ENCODE measurements at places on chromosomes 4 and X.

GRCh38 chr4:140153419-140153717, 616 bp downstream of the MAML3 start:
- DNase-seq: no peak

DNA sequence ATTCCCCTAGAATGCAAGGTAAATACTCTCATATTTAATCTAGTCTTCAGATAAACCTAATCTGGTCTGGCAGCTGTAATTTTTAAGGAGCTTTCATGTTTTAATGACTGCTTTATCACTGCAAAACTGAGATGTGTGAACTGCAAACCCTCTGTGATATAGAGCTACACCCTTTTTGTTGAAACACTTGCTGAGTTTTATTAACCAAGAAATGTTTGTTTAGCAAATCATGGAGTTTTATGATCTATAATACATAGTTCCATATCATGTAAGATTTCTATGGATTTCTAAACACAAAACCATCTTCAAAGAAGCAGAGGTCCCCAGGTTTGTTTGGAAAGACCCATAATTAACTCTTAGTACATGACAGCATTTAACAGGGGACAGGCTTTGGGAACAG, 126.4 kb downstream of the BTC start:
- no peak for DNase-seq

- DNase-seq: peak; percentile 32
Measured at GRCh38 chr4:102344520-102344953, 745 bp downstream of the SLC39A8 start.

DNA sequence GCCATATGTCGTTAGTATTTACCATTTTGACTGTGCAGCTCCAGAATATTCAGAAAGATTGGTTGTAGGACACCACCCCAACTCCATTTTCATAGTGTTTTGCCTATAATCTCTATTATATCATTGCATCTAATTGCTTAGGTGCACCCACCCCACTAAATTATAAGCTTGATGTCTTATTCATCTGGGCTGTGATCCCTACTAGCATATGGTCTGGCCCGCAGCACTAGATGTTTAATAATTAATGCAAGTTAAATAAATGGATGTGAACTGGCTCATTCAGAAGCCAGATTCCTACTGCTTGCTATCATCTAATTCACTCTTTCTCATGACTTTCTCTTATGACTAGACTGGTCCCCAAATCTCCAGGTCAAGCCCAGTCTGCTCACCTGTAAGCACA, 143.5 kb downstream of the RELL1 start:
- DNase-seq: no peak

- DNase-seq: no peak
Measured at GRCh38 chr4:41452484-41453225, 85.3 kb upstream of the LIMCH1 start.

DNA sequence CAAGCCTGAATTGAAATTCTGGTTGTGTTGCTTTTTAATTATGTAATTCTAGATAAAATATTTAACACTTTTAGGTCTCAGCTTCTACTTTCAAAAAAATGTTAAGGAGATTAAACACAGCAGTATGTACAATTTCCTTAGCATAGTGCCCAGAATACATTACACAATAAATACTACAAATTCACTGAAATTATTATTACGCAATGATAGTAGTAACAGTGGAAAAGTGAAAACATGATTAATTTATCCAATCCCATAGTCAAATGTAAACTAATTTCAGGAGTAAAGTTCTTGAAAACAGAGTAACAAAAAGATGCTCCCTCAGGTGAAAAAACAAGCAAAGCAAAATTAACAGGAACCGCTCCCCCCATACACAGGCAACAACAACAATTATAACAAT, 1915.4 kb downstream of the STIM2 start:
- no peak for DNase-seq

GRCh38 chr4:81356621-81357020, 115.1 kb downstream of the RASGEF1B start:
- DNase-seq: no peak

DNA sequence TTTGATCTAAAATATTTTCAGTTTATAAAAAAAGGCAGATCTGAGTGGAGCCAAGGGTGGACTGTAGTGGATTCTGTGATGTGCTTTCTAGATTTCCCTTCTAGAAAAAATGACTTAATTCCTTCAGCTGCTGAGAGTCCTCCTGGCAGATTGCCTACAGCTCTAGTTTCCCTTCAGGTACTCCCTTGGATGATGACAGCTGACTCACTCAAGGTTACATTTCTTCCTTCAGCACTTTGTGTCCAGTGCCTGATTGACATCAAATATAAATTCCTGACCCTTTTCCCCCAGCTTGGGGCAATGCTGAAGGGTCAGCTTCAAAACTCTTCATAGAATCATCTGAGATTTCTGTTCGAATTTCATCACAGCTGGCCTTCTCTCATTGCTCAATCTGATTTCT, 161.7 kb downstream of the EMCN start:
- DNase-seq: no peak

DNA sequence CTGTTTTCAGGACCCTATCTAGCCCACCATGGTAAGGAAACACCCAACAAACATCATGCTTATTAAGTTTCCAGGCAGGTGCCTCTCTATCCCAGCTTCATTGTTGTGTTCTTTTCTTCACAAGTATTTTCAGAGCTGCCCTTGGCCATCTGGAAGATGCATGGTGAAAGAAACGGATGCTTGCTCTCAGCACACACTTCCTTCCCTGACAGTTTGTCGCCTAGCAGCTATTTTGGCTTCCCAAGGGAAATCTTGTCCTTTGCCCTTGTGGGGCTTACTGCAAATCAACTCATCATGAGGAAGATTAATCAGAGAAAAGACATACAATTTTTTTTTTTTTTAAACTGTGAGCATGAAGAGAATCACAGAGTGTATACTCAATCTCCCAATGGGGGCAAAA, 128.8 kb downstream of the ASMT start:
- DNase-seq: no peak

DNA sequence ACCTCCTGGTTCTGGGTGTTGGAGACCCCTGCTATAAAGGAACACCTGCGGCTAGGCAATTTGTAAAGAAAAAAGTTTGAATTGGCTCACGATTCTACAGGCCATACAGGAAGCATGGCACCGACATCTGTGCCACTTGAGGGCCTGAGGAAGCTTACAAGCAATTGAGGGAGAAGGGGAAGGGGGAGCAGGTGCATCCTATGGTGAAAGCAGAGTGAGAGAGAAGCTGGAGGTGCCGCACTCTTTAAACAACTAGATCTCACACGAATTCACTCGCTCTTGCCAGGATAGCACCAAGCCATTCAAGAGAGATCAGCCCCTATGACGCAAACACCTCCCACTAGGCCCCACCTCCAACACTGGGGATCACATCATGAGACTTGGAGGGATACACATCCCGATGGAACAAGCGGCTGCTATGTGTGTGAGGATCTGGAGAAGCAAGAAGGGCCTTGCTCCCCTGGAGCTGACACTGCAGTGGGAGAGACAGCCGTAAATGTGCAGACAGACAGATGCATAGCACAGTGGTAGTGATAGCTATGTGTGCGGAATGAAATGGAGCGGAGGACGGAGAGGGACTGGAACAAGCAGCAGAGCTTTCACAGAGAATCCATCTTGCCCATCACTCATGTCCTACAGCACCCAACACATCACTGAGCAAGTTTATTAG, 60.7 kb upstream of the HELT start:
- DNase-seq: no peak

GRCh38 chr4:152961773-152962115, 25.6 kb downstream of the FHDC1 start:
- no peak for DNase-seq

DNA sequence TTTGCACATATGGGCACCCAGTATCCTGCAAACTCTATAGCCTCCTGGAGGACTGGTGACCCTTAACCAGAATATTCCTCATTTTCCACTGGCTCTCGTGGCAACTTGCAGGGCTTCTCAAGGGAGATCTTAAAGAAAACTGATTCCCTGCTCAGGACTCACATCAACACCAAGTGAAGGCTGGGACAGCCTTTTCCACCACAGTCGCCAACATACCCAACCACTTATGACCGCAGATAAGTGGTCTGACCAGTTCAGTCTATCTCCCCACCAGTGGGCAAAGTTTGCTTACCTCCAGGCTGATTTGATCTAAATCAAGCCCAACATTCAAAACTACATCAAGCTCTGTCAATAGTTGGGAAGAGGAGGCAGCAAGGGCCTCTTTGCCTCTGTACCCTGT, 289.3 kb upstream of the GATB start:
- DNase-seq: no peak

DNA sequence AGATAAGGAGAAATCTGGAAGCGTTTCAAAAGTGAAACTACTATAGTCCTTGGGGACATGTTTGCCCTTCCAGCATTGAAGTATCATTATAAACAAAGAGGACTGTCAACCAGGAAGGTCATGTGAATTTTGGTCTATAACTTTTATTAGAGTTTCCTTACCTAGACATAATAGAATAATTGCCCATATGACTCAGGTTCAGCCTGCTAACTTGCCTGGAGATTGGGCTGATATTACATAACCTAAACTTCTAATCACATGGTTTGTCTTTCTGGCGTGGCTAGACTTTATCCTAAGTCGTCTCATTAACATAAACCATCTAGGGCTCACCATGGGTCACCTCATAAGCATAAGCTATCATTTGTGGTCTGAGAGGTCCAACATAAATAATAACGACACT, 775.9 kb downstream of the CENPC start:
- no peak for DNase-seq

DNA sequence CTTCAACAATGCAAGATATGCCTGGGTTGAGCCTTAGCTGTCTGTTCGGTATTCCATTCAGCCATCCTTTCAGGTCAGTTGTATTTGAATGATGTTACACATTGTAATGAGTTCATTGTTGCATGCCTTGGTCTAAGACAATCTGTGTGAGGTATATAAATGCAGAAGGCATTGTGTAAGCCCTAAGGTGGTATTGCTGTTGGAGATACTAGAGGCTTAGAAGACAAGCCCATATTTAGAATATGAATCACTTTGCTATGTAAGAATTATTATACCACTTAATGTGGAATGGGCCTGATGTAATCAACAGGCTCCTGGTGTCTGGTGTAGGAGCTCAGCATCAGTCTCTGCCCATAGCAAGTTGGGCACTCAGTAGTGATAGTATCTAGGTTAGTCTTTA, 473.4 kb upstream of the GNPDA2 start:
- no peak for DNase-seq

GRCh38 chr4:143189528-143189927, 4.8 kb downstream of the USP38 start:
- no peak for DNase-seq

GRCh38 chr4:76556452-76556851, 121.4 kb downstream of the SHROOM3 start:
- no peak for DNase-seq

GRCh38 chrX:155857561-155857960, 23.6 kb upstream of the VAMP7 start:
- DNase-seq: no peak

- no peak for DNase-seq
Measured at GRCh38 chrX:54248309-54248708, 65.3 kb upstream of the FAM120C start.

- DNase-seq: no peak
Measured at GRCh38 chr4:94913316-94913715, 155.6 kb downstream of the BMPR1B start.

DNA sequence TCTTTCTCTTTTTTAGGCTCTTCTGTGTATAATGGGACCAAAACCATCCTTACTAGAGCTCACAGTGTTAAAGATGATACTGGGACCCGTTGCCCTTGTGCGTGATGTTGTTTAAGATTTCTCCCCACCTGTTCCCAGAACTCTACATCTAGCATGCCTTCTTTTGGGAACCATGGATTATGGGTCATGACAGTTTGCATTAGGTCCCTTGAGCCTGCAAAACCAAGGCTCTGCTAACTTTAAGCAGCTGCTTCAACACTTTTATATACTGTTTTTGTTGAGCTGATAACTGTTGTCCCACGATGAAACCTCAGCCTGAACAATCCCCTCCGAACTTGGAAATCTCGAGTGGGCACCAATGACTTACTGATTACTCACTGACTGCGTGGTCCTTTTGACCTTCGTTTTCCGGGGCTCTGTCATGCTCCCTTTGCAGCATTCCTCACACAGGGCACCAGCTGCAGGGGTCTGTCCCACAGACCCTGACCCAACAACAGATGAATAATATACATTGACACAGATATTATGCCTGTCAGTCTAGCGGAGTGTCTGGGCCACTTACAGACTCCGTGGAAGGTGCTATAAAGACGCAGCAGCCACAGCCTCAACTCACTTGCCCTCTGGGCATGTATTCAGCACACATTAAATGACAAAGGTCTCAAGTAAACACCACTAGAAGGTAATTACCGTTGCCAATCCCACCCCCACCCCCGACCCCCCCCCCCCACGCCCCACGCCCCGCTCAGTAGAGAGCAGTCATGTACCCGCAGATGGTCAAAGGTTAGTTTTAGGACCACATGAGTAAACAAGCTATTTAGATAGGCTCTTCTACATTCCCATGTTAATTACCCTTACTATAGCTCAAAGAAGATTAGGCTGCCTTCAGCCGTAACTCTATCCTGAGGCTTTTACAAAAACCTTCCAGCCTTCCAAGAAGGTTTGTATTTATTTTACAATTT, 162.0 kb upstream of the WDFY3 start:
- DNase-seq: no peak

DNA sequence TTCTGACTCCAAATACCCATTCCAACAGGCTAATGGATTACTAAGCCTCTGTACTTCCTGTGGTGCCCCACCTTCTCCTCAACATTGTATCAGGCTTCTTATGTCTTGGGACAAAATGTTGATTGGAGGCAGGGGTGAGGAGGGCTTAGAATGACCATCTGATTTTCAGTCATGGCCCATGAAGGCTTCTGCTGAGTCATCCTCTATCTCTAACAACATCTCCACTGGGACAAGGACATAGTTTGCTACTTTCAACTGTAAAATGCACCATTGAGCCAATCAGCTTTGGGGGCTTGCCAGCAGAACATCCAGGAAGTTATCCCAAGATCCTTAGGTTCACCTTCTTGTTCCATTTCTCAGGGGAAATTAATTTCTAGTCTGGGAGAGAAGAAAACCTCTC, 29.5 kb downstream of the MAGEB17 start:
- no peak for DNase-seq

- no peak for DNase-seq
Measured at GRCh38 chr4:6526671-6527091, 48.3 kb upstream of the MAN2B2 start.

DNA sequence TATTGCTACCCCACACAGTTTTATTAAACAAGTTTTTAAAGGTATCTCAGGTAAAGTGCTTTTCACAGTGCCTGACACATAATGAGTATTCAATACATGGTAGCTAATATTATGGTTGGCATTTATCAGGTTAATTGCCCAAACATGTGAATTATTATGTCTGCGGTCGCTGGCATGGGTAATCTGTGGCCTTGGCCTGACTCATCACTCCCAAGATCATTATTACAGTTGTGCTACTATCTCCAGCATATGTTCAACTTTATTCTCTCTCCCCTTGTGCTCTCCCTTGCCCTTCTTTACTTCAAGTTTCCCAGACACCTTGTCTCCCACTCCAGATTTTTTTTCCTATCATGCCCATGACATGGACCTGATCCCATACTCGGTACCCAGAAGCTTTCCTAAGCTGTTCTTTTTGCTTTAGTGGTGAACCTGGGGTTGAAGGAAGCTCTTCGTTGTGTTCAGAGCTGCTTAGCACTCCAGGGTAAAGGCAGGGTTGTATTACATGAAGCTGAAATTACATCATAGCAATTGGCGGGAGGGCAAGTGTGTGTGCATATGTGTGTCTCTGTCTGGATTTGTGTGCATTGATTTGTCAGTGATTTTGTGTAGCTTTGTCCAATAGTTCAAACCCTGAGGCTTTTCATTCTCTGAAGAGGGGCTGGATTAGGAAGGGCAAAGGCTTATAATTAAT, 176.5 kb upstream of the NRK start:
- DNase-seq: no peak

- no peak for DNase-seq
Measured at GRCh38 chrX:13078739-13079444, 34.5 kb upstream of the FAM9C start.

Measured in stimulated activated CD8-positive, alpha-beta memory T cell treated with anti-CD3 and anti-CD28 coated beads, Interleukin-7, amount 100 ng/mL, for 24 hours (primary cell).